IMR-90 (cell line): ENCODE measurements at places on chromosomes 2 and 18. TPM values are rescaled to one million over a fixed set of nuclear protein-coding genes. Genes with fewer than 3 reads are reported as not detected.
A peak's percentile ranks its signal among the peaks of the same experiment; 100 is the strongest.

DNA sequence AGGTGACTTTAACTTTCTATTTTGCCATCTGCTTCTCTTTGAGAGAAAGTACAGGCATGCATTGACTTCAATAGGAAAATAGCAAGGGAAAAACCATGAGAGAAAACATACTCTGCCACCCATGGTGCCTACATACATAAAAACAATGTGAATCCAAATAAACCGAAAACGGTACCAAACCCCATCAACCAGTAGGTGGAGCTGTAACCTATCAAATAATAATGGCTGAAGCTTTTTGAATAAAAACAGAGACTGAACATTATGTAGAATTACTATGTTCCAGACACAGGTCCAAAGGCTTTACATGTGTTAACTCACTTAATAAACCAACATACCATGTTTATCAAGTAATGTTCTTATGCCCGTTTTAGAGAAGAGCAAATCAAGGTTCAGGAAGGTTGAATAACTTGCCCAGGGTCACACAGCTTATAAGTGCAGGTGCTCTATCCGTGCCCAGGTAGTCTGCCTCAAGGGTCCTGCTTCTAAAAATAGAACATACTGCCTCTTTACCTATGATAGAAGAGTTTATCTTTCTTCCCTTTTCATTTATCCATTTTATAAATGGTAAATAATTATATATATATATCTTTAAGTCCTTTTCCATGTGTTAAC lies 293.9 kb upstream of the SYT4 start:
- DNase-seq = peak; percentile 47

The RHOB gene
- 112 and 151 TPM in 2 replicates for total RNA-seq

The ZNF521 gene
- total RNA-seq = 44.7 and 59.3 TPM in 2 replicates

DNA sequence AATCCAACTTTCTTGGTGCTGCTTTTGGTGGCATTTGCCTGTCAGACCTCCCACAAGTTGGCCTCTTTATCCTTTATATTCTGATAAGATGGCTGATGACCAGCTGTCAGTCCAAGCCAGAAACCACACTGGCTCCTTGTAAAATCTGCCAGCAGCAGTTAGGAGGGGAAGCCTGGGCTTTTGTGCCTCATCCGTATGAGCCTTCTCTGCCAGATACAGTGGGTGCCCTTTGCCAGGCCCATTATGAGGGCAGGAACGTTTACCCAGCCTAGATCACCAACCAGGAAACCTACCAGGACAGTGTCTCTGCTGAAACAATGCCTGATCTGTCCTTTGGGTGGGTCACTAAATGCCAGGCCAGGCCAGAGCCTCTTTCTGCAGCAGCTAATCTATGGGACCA lies 202.9 kb upstream of the SP5 start:
- no peak for DNase-seq
